ENCODE measurements at places on chromosomes 5 and 9. TPM values are rescaled to one million over a fixed set of nuclear protein-coding genes. Genes with fewer than 3 reads are reported as not detected.

LECT2 gene
- polyA plus RNA-seq = not detected

SPAG8 gene
- polyA plus RNA-seq = 3.4 TPM

KCNV2 gene
- polyA plus RNA-seq = not detected

TLE4 gene
- polyA plus RNA-seq = 22.6 TPM

EGFLAM gene
- 25.7 TPM for polyA plus RNA-seq

ENC1 gene
- polyA plus RNA-seq = 8.4 TPM

ANKRD34B gene
- 0.59 TPM for polyA plus RNA-seq

TAF1L gene
- polyA plus RNA-seq = under 0.01 TPM

C9orf153 gene
- 0.16 TPM for polyA plus RNA-seq

OBP2B gene
- 0.09 TPM for polyA plus RNA-seq

PITX1 gene
- polyA plus RNA-seq = 0.46 TPM

IFNA13 gene
- polyA plus RNA-seq = 0.02 TPM

ADAMTSL1 gene
- 0.34 TPM for polyA plus RNA-seq

DPYSL3 gene
- polyA plus RNA-seq = 9.2 TPM

MARCHF11 gene
- 0.07 TPM for polyA plus RNA-seq

SLC45A2 gene
- 0.05 TPM for polyA plus RNA-seq

INSL4 gene
- 0.18 TPM for polyA plus RNA-seq

TCOF1 gene
- 17.7 TPM for polyA plus RNA-seq

Measured in thymus (tissue), 14 donors.